Hematopoietic multipotent progenitor cell treated with erythropoietin and hydrocortisone succinate and interleukin-3 and kit ligand, for 4 days (in vitro differentiated cells): ENCODE measurements at places on chromosomes 6 and 20.

GRCh38 chr20:10578607-10579006 is 95.2 kb downstream of the JAG1 start:
- peak; percentile 46 for DNase-seq

- DNase-seq, result no peak
These were observed 4.0 kb downstream of the SLC17A5 start for GRCh38 chr6:73649783-73650182.

- DNase-seq, result no peak
These were observed 23.4 kb downstream of the CASP8AP2 start for GRCh38 chr6:89853068-89853467.

DNA sequence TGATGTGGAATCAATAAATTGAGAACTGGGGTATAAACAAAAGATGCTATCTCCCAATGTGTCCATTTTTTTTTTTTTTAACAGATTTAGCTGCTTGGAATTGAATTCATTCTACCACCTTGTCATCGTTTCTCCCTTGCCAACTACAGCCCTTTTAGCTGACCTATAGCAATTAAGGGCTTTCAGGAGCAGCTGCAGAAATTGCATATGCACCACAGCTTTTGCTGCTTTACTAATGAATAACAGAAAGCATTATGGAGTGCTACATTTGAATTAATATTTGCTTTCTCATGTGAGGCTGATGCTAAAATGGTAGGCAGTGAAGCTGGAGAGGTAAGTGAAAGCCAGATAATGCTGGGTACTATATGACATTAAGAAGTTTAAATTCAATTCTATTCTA is 5.7 kb downstream of the SESN1 start:
- no peak for DNase-seq

GRCh38 chr6:28355743-28356665 is 6.3 kb downstream of the ZKSCAN3 start:
- DNase-seq, result peak; percentile 94

DNA sequence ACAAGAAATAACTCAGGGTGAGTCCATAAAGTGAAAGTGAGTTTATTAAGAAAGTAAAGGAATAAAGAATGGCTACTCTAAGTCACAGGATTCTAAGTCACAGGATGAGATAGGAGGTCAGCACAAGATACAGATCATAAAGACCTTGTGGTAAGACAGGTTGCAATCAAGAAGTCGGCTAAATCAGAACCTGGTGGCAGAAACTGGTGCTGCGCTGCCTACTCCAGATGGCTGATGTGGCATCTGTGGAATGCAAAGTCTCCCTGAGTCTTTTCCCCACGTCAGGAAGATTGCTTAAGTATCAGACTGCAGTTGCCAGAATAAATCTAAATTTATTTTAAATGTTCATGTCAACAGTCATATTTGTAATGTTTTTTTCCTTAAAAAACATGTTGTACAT is 10.7 kb upstream of the KCNK15 start:
- no peak for DNase-seq

- no peak for DNase-seq
These were observed 120.0 kb downstream of the SIM1 start for GRCh38 chr6:100344761-100345160.
